ENCODE measurements at places on chromosomes 3 and 15.

GRCh38 chr3:30241721-30242120 is 364.7 kb upstream of the TGFBR2 start:
- no peak for DNase-seq

DNA sequence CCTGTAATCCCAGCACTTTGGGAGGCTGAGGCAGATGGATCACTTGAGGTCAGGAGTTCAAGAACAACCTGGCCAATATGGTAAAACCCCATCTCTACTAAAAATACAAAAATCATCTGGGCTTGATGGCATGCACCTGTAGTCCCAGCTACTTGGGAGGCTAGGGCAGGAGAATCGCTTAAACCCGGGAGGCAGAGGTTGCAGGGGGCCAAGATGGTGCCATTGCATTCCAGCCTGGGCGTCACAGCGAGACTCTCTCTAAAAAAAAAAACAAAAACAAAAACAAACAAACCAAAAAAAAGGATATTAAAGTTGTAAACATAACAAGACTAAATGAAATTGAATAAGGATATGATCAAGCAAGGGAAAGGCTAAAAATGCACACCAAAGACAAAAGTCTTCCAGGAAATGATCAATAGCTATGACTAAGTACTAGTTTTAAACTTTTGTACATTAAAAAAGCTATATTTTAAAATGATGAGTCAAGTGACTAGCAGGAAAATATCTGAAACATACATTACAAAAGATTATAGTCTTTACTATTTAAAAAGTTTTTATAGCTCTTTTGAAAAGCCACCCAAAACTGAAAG is 28.6 kb downstream of the KLHL6 start:
- no peak for DNase-seq

GRCh38 chr3:157159037-157159761 is 748 bp downstream of the CCNL1 start:
- DNase-seq: peak; percentile 86

- no peak for DNase-seq
Observed at GRCh38 chr3:172057624-172058327, 18.4 kb downstream of the FNDC3B start.

DNA sequence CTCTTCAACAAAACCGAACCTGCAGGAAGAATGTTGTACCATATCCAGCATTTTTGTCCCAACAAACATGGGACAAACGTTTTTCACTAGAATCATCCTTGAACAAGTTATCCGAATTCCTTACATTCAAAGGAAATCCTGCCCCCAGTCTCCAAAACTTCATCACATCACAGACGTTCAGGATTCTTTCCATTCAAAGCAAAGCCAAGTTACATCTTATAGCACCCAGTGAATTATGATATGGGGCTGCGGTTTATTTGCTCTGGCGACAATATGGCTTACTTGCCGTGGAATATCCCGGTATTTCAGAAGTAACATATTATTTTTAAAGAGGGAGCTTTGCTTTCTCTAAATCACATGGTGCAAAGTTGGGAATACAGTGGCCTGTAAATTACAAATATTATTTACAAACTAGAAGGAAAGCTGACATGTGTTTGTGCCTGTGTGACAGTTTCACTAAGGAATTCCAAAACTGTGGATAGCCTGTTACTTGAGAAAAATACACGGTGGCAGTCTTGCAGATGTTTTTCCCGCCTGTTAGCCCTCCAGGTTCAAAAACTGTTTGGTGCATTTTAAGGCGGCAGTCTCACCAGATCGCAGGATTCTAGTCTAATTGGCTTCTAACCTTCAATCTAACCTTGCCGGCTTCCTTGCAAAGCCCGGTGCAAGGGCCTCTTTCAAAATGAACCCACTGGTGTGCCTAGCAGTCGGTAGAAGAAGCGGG is 736 bp upstream of the MBNL1 start:
- no peak for DNase-seq

DNA sequence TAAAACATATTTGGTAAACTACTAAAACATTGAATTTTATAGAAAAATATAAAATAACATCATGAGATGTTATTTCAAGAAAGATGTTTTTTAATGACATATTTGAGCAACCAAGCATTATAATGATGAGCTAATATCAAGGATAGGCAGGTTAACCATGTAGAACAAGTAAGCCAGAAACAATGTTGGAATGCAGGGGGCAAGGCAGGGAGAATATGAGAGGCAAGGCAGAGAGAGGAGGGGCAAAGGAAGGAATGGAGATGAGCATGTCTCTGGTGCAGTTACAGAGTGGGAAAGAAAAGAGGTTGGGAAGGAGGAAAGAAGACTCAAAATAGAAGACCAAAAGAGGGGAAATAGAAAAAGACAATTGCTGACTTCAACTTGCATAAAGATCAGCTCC is 390.4 kb downstream of the MCTP2 start:
- no peak for DNase-seq

DNA sequence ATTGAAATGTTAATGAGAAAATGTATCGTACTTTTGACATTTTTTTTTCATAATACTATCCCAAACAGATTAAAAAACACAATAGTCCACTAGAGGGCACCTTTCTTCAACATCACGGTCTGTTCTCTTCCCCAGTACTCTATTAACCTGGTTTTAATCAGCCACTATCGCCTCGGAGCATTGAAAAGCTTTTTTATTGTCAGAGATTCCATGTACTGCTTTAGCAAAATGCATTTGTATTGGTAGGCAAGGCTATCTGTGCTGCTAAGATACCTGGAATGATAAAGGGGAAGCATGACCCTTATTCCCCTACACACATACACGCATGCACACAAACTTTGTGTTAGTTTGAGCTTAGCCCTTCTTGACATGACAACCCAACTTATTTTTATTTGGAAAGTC is 160.1 kb upstream of the IL12A start:
- DNase-seq: peak; percentile 58

GRCh38 chr3:42736081-42736480 is 33.5 kb upstream of the HHATL start:
- DNase-seq: no peak

GRCh38 chr3:69906351-69906966 is 93.1 kb upstream of the SAMMSON start:
- no peak for DNase-seq

DNA sequence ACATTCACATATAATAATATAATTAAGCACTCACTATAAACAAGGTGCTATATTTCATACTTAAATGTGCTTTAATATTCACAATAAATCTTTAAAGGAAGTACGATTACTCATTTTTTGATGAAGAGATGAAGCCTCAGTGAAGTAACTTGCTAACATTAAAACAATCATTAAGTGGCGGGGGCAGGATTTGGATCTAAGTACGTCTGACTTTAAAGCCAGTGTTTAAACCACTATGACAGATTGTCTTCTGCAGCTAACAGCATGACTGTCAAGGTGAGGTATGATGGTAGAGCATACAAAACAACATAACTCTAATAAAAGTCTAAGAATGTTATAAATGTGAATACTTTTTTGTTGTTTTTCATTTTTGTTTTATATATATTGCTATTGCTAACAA is 862.1 kb downstream of the ROBO1 start:
- DNase-seq: no peak

- DNase-seq: peak; percentile 59
Observed at GRCh38 chr3:126985132-126985985, 2.4 kb downstream of the PLXNA1 start.

DNA sequence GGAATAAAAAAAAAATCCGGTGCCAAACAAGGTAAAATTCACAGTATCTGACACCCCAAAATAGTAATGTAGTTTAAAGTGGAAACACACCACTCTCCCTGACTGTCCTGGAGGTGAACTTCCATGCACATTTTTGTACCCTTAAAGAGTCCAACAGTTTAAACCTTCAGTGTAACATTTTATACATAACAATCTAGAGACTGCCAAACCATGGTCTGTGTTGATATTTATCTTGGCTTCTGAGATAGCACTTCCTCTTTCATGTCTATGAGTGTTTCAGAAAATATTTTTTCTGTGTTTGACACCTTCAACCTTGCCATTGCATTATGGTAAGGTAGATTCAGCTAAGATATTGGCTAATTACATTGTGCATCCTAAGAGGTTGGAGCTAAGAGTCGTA is 13.9 kb downstream of the TMEM45A start:
- no peak for DNase-seq

DNA sequence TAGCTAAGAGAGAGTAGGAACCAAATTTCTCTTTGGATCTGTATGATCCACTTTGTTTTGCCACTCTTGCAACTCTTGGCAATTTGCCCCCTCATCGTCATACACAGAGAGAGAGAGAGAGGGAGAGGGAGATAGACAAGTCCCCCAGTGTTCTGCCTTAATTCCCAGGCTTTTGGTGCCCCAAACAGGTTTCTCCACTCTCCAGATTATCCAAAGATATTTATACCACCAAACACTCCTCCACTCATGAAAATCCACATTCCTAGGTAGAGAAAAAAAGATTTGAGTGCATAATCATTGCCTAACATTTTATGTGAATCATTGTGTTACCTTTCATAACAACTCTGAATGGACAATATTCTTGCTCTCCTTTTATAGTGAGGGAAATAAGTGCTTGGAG is 15.3 kb downstream of the ACP3 start:
- DNase-seq: no peak

- no peak for DNase-seq
Observed at GRCh38 chr3:14234251-14235002, 55.8 kb downstream of the LSM3 start.

- no peak for DNase-seq
Observed at GRCh38 chr15:48458876-48459275, 127.6 kb downstream of the DUT start.

DNA sequence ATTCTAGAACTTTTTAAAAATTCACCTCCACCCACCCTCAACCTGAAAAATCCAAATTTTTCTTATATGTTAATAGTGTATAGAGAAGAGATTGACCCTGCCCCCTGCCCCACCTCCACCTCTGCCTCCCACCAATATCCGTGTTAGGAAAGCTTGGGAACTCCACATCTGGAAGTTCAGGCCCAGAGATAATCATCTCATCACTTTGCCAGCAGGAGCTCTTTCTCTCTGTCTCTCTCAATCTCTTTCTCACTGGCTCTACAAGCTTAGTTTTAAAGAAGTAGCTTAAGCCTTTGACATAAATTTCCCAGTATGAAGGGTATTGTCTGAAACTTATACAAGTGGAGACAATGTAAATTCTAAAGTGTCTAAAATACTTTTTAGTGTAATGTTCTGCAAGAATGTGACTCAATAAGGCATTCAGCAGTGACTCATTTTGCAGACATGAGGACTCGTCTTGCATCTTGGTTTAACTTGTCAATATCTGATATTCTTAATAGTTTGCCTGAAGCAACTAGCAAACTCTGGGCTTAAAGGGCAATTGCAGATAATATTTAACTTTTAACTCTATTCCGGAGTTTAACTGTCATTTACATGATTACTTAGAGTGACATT is 299.8 kb upstream of the EPHA3 start:
- peak; percentile 63 for DNase-seq

DNA sequence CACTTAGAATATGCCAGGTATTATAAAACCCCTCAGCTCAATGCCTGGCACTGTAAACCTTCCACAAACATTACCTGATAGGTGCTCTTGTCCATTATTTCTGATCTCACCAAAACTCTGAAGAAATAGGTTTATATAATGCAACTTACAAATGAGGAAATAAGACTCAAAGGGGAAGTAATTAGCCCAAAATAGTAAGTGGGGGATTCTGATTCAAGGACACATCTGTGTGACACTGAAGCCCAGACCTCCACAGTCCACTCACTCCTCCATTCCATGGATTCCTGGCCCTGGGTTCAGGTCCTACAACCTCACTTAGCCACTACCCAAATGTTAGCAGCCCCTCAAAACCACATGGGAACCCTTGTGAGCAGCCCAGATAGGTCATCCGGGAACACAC is 49.9 kb downstream of the TRANK1 start:
- no peak for DNase-seq

DNA sequence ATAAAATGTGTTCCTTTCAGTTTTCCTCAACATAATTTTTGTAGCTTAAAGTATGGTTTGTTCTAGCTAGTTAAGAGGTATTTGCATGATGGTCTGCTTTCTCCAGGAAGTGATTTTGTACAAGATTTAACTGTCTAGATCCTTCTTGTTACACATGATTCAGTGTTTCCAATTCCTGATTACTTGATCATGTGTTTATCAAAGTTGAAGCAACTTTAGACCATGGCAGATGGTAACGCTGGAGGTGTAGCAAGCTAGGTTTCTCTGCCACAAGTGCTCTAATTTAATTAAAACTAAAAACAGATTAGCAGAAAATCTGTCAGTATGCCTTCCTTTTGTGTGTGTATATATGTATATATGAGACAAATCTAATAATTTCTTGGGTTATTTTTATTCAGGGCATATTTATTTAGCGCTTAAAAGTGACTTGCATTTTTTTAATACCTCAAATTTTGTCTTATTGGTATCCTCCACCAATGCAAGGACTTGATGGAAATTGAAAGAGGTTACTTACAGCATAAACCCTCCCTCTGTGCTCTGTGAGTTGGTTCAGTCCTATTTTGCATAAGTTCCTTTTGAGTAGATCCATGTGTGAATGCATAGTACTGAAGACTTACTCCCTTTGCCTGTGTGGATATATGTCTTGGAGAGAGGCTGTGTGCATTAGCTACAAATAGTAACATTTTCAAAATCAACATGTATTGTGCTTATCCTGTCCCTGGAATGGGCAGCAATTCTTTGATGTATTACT is 157.3 kb upstream of the CGNL1 start:
- peak; percentile 70 for DNase-seq

DNA sequence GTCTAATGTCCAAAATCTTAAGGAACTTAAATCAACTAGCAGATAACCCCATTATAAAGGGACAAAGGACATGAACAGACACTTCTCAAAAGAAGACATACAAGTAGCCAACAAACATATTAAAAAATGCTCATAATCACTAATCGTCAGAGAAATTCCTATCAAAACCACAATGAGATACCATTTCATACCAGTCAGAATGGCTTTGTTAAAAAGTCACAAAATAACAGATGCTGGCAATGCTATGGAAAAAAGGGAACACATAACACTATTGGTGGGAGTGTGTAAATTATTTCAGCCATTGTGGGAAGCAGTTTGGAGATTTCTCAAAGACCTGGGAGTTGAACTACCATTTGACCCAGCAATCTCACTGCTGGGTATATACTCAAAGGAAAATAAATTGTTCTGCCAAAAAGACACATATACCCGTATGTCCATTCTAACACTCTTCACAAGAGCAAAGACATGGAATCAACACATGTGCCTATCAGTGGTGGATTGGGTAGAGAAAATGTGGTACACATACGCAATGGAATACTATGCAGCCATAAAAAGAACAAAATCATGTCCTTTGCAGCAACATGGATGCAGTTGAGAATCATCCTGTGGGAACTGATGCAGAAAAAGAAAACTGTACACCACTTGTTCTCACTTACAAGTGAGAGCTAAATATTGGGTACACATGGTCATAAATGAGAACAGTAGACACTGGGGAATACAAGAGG is 78.5 kb downstream of the TCF12 start:
- DNase-seq: no peak

DNA sequence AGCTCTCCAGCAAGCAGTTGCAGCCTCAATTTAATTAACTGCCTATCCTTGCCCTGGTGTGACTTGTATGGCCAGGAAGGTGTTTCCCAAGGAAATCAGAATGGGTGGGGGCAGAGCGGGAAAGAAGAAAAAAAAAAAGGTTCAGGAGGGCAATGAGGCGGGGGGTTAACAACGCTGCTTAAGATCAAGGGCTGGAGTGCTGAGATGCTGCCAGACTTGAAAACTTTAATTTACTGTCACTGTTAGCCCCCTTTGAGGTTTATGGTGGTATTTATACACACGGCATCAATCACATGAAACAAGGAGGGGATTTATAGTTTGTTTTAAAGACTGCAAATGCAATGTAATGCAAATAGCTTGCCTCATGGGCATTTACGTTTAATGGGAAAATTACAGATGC is 319.4 kb upstream of the NR2F2 start:
- DNase-seq: no peak

- no peak for DNase-seq
Observed at GRCh38 chr3:126187920-126188319, 7.5 kb upstream of the ALDH1L1 start.

GRCh38 chr3:31829826-31830426 is 151.1 kb downstream of the OSBPL10 start:
- DNase-seq: no peak
